GM13976 (cell line): ENCODE measurements at places on chromosomes 6 and 20.

GRCh38 chr20:5003626-5004025 is 2.3 kb upstream of the SLC23A2 start:
- no peak for DNase-seq

DNA sequence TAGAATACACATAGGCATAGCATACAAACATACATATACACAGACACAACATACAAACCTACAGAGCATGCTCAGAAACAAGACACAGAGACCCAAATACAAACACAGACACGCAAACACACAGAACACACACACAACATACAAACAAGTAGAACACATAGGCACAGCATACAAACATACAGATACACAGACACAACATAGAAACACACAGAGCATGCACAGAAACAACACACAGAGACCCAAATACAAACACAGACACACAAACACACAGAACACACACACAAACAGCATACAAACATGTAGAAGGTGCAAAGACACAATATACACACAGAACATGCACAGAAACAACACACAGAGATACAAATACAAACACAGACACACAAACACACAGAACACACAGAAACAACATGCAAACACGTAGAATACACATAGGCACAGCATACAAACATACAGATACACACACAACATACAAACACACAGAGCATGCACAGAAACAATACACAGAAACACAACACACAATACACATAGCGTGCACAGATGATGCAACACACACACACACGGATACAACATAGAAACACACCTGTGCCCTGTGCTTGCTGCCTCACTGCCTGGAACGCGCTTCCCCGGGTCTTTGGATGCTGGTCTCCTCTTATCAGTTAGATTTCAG is 469.0 kb upstream of the CDH4 start:
- no peak for DNase-seq

- DNase-seq, result no peak
These were observed 8.1 kb upstream of the MBOAT1 start for GRCh38 chr6:20220359-20220758.

- no peak for DNase-seq
These were observed 46.7 kb downstream of the SRC start for GRCh38 chr20:37392441-37393195.

DNA sequence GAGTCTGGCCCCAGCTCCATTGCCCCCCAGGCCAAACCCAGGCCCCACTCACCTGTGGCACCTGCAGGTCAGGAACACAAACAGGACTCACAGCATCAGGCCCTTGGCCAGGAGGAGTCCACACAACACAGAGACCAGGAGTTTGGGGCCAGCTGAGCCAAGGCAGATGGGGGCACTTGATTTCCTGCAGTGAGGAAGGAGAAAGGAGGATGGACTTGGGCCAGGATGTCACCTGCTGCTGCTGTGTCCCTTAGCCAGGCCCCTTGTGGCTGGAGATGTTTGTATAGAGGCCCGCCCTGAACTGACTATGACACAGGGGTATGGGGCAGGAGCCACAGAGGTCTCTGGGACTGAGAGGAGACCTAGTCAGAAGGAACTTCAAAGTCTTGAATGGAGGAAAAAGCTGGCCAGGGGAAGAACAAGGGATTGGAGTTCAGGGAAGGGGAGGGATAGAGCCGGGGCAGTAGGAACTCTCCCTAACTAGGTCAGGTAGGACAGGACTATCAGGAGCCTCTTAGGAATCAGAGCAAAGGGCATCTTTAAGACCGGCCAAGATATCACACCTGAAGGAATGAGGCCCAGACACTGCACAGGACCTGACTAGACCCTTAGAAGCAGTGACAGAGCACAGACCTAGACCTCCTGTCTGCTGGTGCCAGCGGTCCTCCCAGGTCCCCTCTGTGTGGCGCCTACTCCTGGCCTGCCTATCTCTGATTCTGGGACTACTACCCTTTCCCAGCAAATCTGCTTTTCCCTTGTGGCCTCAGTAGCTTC is 8.8 kb upstream of the TREML2 start:
- no peak for DNase-seq

DNA sequence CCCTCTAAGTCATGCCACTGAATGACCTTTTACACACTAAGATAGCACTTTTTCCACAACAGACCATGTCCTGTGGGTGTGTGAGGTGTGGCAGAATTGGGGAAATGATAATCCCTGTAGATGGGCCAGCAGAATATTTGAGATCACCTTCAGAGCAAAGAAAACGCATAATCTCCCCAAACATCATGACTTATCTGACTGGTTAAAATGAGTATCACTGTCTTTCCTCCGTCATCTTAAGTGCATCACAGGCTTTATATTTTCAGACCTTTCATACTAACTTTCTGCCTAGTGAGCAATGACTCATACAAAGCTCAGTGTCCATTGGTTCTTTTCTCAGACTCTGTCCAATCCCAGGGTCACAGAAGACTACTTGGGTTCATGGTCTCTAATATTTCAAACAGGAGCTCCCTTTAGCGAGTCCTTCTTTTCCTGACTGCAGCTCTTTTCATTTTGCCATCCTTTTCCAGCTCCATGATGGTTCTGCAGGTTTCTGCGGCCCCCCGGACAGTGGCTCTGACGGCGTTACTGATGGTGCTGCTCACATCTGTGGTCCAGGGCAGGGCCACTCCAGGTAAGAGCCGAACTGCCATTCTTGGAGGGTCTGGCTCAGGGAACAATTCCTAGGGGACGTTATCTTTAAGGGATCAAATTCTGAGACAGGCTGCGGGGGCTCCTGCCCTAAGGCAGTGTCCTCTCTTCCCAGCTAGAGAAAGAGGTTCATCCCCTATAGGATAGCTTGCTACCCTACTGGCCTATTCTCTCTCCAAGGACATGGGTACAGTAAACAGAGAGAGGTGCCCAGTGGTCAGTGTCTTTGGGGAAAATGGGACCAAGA is at the start of gene HLA-DPB1:
Gene HLA-DPB1 (plus strand): TSS at position 423 of the 838 bp plus-strand sequence. CDS start 52 bp downstream, at position 475.
- peak; percentile 84 for DNase-seq

- DNase-seq, result no peak
These were observed 9.4 kb upstream of the STXBP5 start for GRCh38 chr6:147194652-147195411.

- no peak for DNase-seq
These were observed 82.6 kb downstream of the FOXA2 start for GRCh38 chr20:22501566-22502344.

- DNase-seq, result no peak
These were observed 76.2 kb downstream of the CDH26 start for GRCh38 chr20:60034231-60035110.
